Activated CD8-positive, alpha-beta memory T cell treated with anti-CD3 and anti-CD28 coated beads, Interleukin-2, amount 10 ng/mL, durations not matched to agents 7 days and 5 days (primary cell): ENCODE measurements at places on chromosomes 11 and 22.
A peak's percentile ranks its signal among the peaks of the same experiment; 100 is the strongest.

GRCh38 chr11:17005646-17006045, 8.6 kb downstream of the PLEKHA7 start:
- no peak for DNase-seq

GRCh38 chr11:76788661-76789442, 5.7 kb downstream of the TSKU start:
- DNase-seq, result no peak

DNA sequence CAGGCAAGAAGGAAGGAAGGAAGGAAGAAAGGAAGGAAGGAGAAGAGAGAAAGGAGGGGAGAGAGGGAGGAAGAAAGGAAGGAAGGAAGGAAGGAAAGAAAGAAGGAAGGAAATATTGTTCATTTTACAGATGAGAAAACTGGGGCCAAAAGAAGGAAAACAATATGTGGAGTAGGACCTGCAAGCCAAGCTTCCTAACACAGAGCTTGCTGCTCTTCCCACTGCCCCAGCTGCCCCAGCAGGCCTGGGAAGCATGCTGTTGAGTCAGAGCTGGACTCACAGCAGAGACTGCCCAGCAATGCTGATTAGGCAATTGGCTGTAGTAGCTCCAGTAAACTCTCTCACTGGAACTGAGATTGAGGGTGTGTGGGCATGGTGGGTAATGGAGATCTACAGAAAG, 42.6 kb upstream of the SMCO4 start:
- DNase-seq, result no peak

GRCh38 chr11:84106541-84106940, 820.4 kb upstream of the CCDC90B start:
- no peak for DNase-seq

DNA sequence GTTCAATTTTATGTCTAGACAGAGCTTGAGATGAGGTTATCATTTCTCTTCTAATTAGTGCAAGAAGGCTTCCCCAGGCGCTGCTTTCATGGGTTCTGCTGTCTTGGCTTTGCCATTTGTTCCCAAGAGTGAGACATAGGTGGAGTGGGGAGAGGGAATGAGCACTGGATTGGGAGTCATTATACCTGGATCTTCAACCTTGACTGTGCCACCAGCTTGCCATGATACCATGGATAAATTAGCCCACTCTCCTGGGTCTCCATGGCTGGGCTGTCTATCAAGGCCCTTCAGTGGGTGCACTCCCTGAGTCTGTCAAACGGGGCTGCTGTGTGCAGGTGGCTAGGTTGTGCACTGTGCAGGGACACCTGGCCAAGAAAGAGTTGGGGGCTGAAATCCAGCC, 15.6 kb upstream of the NECTIN1 start:
- DNase-seq, result no peak

DNA sequence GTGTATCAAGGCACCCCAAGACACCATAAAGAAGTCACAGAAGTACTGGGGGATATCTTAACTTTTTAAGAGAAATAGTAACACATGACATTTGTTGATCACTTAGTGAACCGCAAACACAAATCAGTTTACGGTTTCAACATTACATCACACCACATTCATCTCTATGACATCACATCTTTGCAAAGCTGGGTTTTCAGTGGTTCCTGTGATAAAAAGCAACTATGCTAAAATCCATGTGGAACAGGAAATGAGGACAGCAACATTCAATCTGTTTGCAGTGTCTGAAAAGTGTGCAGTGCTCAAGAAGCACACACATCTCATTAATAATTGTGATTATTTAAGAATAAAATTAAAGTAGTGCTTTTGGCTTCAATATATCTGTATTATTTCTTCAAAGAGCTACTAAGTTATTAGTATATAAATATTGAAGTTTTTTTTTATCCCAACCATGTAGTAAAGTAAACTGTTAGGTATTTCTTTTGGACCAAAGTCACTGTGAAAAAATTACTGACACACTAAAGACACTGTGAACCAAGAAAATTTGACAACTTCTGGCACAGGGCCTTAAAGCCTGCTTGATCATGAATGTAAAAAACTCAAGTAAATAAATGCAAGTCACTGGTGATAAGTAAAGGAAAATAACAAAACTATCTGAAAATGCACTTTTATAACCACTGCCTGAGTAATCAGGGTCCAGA, 156.0 kb upstream of the SOX6 start:
- no peak for DNase-seq

DNA sequence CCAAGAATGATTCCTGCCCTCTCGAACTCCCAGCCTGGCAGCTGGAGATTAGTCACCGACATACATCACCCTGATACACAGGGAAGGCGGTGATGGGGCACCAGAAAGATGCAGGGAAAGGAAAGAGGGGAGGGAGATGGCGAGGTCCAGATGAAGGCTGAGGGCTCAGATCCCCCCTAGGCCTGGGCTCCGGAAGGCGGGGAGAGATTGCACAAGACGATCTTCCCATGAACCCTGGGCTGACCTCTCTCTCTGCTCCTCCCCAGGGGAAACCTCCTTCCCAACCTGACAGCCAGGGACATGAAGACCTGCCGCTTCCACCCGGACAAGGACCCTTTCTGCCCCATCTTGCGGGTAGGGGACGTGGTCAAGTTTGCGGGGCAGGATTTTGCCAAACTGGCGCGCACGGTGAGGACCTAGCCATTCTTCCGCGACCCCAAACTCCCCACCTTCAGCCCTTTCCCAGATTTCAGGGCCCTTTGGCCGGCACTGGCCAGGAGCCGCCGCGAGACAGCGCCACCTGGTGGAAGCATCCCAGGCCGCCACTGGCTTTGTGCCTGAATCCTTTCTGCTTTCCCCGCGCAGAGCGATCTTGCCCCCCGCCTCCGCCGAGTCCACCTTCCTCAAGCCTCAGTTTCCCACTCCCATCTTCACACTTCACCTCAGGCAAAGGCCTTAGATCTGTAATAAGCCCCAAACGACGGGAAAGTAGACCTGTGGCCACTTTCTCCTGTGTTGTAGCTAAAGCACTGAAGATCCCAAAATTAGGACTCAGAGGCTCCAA, 11.5 kb downstream of the P2RX3 start:
- DNase-seq, result peak; percentile 68

DNA sequence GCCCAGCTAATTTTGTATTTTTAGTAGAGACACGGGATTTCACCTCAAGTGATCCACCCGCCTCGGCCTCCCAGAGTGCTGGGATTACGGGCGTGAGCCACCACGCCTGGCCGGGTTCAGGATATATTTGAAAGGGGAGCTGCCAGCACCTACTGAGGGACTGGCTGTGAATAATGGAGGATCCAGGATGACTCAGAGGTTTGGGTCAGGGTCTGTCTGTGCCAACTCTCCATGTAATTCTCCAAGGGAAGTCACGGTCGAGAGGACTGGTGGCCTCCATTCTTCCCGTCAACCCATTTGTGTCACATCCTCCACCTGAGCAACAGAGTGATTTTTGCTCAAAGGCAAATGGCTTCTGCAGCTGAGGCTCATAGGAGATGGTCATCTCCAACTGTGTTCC, 3.6 kb upstream of the ARRB1 start:
- no peak for DNase-seq

- DNase-seq, result no peak
Measured at GRCh38 chr11:77446911-77447629, 26.8 kb downstream of the PAK1 start.

DNA sequence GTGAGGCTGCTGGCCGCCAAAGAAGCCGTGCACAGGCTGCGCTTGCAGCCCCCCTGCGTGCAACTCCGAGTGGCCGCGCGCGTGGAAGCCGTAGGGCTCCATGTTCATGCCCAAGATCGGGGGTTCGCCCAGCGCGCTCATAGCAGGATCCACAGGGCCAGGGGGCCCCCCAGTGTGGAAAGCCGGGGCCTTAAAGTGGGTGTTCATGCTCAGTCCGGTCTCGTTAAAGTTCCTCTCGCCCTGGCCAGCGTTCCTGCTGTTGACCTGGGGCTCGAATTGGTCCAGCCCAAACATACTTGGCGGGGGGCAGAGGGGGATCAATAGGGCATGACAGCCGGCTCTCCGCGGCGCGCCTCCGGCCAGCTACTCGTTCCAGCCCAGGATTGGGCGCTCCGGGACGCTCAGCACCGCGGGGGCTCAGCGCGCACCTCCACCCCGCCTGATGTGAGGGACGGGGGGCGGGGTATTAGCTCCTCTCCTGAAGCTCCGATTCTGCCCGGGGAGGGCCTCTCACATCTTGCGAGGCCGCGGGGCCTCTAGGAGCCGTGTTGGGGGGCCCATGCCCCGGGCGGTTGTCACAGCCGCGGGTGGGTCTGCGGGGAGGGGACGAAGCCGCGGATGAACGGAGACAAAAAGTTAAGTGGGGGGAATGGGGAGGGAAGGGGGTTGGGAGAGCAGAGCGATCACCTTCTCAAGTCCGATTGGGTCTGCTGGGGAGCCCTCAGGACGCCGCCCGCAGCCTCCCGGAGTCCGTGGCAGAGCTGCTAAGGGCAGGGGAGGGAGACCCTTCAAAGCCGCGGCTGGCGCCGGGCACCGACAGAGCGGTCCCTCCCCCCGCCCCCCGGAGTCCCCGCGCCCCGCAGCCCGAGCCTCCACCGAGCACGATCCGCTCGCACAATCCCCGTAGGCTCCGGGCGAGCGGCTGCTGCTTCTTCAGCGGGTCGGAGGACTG, 1.0 kb downstream of the MN1 start:
- no peak for DNase-seq

GRCh38 chr22:42937164-42937843, 77.6 kb downstream of the PACSIN2 start:
- DNase-seq, result peak; percentile 58

DNA sequence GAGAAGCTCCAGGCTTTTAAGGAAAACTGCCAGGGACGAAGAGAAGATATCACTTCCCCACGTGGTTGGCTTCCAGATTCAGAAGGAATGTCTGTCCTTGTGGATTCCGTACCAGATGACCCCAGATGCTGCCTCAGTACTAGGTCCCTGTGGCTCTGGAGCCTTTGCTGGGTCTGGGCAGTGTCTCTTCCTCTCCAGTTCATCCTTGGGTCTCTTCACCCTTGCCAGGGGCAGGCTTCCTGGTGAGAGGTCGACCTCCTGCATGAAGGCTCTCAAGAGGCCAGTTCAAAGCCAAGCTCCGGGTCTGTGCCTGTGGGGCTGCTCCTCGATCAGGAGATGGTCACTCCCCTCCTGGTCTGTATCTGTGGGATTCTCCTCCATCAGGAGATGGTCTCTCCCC, 74.7 kb upstream of the B3GAT1 start:
- DNase-seq, result no peak

- no peak for DNase-seq
Measured at GRCh38 chr22:38454353-38455075, 485 bp downstream of the KCNJ4 start.

- DNase-seq, result no peak
Measured at GRCh38 chr11:62926680-62927455, 5.7 kb upstream of the CHRM1 start.

GRCh38 chr11:4063348-4063747, 31.3 kb upstream of the RRM1 start:
- no peak for DNase-seq

GRCh38 chr11:73388265-73389133, 12.3 kb downstream of the RELT start:
- no peak for DNase-seq
